ENCODE measurements at places on chromosomes 2 and 18. TPM values are rescaled to one million over a fixed set of nuclear protein-coding genes. Genes with fewer than 3 reads are reported as not detected.

DNA sequence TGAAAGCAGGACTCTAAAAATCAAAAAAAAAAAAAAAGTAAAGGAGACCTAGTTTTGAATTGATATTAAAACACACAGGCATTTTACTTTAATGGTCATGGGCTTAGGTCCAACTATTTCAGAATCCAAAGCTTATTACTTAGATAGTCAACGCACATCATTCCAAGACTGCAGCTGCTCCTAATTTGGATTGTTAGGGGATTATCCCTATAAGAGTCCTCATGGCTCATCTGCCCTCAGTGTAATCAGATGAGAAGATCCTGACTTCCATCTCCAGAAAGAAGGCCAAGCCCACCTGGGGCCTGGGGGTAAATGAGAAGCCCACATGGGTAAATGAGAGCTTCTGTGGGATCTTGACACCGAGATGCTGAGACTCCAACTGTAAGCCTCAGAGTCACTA lies 424.2 kb downstream of the NRXN1 start:
- DNase-seq = no peak

DNA sequence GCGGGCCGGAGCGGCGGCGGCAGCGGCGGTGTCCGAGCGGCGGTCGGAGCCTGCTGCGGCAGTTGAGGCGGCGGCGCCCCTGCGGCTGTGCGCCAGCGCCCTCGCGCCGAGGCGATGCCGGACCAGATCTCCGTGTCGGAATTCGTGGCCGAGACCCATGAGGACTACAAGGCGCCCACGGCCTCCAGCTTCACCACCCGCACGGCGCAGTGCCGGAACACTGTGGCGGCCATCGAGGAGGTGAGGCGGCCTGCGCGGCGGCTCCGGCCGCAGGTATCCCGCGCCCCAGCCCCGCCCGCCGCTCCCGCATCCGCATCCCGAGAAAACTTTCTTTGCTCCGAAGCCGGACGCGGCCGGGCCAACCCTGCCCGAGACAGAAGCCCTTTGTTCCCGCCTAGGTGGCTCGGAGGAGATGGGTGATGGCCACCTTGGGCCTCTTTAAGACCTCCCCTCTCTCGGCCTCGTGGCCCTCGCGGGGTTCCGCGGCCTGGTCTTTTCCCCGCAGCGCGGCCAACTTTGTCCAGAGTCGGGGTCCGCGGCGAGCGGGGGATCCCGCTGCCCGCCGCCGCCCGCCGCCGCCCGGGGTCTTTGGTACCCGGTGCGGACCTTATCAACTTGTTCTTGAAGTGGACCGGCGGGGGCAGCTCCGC lies 504 bp downstream of the ASAP2 start:
- peak; percentile 81 for DNase-seq

- DNase-seq = no peak
These were observed 83.3 kb downstream of the LCLAT1 start for GRCh38 chr2:30530346-30530745.

DNA sequence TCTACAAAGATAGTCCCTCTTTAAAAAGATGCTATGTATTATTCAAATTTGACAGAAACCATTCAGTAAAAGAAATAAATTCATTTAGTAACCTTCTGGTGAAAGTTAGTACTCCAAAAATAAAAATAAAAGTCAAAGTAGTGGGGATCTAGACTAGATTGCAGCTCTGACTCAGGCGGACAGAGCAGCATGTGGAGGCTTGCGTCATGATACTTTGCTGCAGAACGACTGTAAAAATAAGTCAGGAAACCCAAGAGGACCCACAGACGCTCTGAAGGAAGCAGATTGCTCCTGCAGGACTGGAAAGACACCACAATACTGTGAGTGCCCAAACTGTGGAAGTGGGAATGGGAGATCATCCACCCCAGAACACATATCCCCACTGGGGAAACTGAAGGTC lies 301.9 kb downstream of the RIT2 start:
- DNase-seq = no peak

Gene OTX1
- total RNA-seq = not detected

Gene MAP3K19
- total RNA-seq = not detected

Gene TMEM178A
- total RNA-seq = 1.0 TPM

Gene SLC23A3
- 0.71 TPM for total RNA-seq
